ENCODE measurements at places on chromosomes 6 and 20.

DNA sequence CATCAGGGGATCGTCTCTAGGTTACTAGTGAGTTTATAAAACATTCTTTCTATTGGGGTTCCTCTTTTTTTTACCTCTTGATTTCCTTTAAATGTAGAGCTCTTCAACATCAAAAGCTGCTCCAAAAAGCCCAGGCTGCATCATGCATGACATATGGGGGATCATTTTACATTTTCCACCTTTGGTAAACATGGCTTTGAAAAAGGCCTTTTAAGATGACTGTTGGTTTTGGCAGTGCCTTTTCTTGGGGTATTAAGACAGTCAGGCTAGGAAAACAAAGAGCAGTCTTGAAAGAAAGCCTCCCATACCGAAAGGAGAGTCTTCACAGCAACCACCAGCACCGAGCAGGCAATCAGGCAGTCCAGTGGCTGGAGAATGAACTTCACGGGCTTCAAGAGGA lies 73.2 kb downstream of the NPEPL1 start:
- DNase-seq = no peak

GRCh38 chr6:105797983-105798453 lies 288.1 kb upstream of the PRDM1 start:
- DNase-seq = no peak

- DNase-seq = no peak
Measured at GRCh38 chr20:33252460-33252859, 16.7 kb downstream of the BPIFA1 start.

DNA sequence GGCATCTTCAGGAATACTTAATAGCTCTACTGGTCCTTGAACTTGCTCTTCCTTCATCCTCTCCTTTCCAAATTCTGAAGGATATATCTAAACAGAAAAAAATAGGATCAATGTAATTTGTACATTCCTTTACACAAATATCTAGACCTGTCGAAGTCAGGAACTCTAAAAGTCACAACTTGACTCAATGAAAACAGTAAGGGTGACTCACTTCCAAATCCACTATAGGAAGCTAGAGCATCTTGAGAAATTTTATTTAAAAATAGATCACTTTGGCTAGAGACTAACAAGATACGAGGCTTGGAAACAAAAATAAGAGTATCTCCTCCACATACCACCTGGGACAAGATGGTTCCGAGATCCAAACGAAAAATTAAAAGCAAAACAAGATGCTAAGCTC lies 12.2 kb downstream of the ESF1 start:
- DNase-seq = no peak

GRCh38 chr6:145135702-145136101 lies 599.6 kb downstream of the EPM2A start:
- no peak for DNase-seq

DNA sequence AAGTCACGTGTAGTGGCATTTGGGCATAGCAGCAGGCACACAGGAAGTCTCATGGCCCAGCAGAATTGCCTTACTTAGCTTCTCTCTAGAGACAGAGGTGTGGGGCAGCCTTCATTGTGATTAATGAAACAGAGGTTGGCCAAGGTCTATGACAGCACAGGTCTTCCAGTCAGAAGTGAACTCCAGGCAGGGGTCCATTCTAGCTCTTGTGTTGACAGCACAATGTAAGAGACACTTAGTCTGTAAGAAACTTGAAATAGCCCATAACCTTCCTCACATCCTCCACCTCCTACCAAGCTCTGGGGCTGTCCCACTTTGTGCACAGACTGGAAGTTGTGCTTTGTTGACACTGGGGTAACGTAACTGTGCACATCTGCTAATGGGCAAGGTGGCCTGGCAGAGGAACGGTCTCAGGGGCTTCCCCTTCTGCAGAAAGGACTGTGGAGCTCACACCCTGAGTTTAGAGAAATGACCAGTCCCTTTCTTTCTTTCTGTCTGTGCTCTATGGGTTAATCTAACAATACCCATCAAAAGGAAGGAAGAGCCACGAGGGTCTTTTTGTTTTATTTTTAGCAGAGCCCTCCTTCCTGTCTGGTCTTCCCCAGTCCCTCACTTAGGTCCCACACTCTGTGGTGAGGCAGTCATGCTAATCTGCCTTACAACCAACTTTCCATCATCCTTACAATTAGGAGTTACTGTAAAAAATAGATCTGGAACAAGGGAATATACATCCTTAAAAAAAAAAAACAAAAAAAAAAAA lies 35.6 kb upstream of the TAGAP start:
- DNase-seq = no peak

DNA sequence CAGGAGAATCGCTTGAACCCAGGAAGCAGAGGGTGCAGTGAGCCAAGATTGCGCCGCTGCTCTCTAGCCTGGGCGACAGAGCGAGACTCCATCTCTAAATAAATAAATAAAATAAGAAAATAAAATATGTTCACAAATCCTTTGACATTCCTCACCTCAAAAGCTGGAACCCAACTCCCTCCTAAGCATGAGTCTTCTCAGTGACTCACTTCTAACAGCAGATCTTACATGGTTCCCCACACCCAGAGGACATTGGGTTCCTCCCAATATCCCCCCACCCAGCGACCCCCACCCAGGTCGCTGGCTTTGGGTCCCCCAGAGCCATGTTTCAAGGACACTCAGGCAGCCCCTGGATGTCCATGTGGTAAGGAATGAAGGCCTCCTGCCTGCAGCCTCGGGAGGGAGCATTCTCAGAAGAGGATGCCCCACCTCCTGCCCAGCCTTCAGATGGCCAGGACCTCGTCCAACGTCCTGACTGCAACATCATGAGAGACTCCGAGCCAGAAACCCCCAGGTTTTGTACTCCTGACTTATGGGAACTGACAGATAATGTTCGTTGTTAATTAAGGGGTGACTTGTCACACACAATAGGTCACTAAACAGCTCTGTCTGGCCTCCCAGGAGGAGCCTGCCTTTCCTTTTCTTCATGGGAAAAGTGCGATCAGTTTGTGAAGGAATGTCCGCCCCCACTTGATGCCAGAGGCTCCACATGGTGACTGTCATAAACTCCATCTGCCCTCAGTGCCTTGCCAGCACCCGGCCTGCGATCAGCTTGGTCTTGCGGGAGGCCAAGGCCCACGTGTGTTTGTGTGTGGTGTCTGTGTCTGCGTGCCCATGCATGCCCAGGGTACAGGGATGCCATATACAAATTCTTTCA lies 10.1 kb upstream of the GMEB2 start:
- no peak for DNase-seq

- DNase-seq = no peak
Measured at GRCh38 chr6:170260686-170261085, 30.2 kb downstream of the DLL1 start.

GRCh38 chr6:158053377-158054313 lies 72.0 kb downstream of the SYNJ2 start:
- no peak for DNase-seq

GRCh38 chr6:10071631-10072220 lies 343.1 kb downstream of the TFAP2A start:
- no peak for DNase-seq

- DNase-seq = no peak
Measured at GRCh38 chr6:14121936-14122344, 4.4 kb downstream of the CD83 start.

DNA sequence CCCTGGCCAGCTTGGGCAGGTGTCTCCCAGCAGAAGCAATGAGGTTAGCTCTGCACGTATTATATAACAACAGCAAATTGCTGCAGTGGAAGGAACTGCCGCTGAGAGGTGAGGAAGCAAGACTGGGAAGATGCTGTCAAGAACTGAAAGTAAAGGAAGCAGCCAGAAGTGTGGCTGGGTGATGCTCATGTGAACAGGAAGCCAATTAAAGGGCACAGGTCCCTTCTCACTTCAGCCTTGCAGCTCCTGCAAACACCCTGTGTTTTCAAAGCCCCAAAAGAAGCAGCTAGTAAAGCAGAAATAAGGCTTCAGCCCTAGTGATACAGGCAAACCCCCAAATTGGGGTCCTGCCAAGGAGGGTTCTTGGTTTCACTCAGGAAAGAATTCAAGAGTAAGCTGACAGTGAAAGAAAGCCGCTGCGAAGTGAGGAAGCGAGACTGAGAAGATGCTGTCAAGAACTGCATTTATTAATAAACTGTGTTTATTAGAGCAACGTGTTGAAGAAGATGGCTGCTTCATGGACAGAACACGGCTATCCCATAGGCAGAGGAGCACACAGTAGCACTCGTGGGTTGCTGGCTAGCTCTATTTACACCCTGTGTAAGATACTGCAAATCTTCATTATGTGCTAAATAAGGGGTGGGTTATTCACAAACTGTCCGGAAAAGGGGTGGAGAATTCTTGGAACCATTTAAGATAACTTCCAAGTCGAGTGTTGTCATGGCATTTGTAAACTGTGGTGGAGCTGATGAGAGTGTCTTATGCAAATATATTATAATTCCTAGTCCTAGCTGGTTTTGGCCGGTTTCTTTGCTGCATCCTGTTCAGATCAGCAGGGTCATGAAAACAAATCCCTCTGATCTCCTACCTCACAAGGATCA lies 152.2 kb downstream of the LINC00237 start:
- no peak for DNase-seq

- peak; percentile 72 for DNase-seq
Measured at GRCh38 chr6:109318328-109318876, 63.9 kb downstream of the CD164 start.

DNA sequence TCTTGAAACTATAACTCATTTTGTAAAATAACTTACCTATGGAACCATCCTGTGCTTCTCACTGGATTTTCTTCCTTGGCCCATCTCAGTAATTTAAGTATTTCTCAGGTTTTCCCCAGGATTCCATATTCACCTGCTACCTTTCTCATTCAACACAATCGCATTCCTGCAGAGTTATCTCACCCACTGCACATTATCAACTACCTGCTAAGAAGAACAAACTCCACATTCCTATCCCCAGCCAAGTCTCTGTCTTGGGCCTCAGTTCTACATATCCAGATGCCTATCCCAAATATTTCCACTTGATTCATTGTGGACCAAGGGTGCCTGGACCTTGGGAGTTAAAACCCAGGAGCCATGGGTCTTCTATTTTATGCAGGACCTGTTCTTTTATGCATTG lies 60.2 kb upstream of the KCNQ5 start:
- no peak for DNase-seq

GRCh38 chr6:42988486-42989020 lies 4.2 kb downstream of the PPP2R5D start:
- DNase-seq = no peak

DNA sequence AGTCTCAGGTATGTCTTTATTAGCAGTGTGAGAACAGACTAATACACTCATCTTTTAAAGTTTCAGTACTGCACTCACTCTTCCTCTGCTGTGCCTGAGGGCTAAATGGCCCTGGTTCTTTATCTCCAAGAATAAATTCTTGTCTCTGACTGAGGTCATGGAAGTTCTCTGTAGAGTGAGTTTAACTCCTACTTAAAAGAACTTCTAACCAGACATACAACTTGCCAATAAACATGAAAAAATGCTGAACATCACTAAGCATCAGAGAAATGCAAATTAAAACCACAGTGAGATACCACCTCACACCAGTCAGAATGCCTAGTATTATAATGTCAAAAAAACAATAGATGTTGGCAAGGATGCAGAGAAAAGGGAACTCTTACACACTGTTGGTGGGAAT lies 73.6 kb downstream of the ADAT2 start:
- DNase-seq = no peak

GRCh38 chr6:4352322-4352669 lies 216.9 kb upstream of the ECI2 start:
- DNase-seq = no peak

GRCh38 chr6:99522531-99522930 lies 7.3 kb upstream of the USP45 start:
- DNase-seq = no peak

DNA sequence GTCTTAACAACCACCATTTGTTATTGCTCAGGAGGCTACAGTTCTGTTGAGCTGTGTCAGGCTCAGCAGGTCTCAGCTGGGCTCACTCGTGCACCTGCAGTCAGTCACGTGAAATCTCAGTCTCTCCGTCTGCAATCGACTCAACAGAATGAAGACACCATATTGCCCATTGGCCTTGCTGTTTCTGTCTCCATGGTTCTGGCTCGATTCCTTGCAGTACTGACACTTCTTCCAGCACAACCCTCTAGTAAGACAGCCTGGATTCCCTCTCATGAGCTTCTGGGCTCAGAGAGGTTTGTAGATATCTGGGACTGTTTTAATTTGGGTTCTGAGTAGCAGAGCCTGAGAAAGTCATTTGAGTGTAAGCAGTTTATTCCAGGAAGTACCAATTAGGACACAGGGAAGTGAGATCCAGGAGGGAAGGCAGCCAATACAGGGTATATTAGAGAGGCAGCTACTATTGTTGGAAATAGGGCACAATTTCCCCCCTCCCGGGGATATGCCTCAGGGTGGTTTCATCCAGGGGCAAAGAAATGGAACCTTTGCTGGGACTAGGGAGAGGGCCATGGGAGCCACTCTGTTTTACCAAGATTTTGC lies 87.4 kb upstream of the RALGAPA2 start:
- DNase-seq = no peak

DNA sequence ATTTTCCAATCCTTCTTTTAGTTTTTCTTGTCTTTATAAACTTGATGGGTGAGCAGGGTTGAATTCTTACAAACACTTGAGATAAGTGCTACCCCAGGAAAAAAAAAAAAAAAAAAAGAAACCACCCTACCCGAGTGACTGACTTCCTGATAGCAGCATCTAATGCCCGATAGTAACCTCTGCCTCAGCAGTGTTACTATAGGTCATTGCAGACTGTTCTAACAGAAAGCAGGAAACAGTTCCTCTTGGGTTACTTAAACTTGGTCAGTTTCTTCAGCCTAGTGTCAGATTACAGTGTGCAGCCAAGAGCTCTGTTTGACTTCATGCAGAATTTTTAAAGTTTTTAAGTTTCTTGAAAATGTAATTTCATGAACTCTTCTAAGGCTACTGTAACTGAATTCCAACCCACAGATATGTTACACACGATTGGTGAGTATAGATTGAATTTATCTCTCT lies 2.1 kb downstream of the MYLIP start:
- no peak for DNase-seq

- DNase-seq = no peak
Measured at GRCh38 chr20:38050686-38051085, 17.1 kb downstream of the RPRD1B start.

- DNase-seq = no peak
Measured at GRCh38 chr6:106025655-106026054, 60.5 kb upstream of the PRDM1 start.

DNA sequence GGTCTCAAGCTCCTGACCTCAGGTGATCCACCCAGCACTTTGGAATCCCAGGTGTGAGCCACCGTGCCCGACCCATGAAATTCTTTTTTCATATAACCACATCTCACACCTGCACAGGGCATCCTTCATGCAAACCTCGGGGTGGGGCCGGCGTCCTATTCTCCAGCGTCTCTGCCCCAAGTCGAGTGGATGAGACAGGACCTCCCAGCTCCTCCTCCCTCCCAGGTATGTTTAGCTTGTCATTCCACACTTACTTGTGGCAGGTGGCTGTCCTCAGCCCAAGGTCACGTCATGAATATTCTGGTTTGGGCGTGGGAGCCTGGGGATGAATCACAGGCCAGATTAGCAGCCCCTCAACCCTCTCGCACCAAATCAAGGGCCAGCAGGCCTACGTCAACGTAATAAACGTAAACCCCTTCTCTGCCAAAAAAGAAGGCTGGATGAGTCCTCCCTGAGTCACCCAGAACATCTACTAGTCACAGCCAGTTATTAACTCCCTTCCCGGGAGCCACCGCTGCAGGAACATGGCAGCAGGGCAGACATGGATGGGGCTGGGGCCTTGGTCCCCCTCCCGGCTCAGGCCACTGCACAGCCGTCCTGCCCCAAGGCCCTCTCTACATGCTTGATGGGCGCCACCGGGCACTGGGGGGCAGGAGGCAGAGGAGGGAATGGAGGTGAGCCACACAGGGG lies 91.7 kb downstream of the YTHDF1 start:
- DNase-seq = no peak

Measured in NCI-H1092 (cell line).